GM23338 (cell line): ENCODE measurements at places on chromosomes 6 and 20. TPM values are rescaled to one million over a fixed set of nuclear protein-coding genes. Genes with fewer than 3 reads are reported as not detected.

ADGRF1 gene
- not detected in 2 replicates for total RNA-seq

EDN3 gene
- 0.17 and 1.2 TPM in 2 replicates for total RNA-seq

SLC22A2 gene
- 0.35 and 1.1 TPM in 2 replicates for total RNA-seq

COL10A1 gene
- total RNA-seq, result 0.28 TPM in 1 of 2 replicates, not detected in the other

POM121L2 gene
- total RNA-seq, result 0.07 TPM in 1 of 2 replicates, not detected in the other

ADGRF4 gene
- not detected in 2 replicates for total RNA-seq

DYNLT1 gene
- 60.9 and 71.6 TPM in 2 replicates for total RNA-seq

HLA-DOA gene
- 30.5 and 34.2 TPM in 2 replicates for total RNA-seq

NOX3 gene
- not detected in 2 replicates for total RNA-seq

BPIFA2 gene
- total RNA-seq, result not detected in 2 replicates

ZNF343 gene
- total RNA-seq, result 1.6 and 6.4 TPM in 2 replicates
